ENCODE measurements at places on chromosomes 12 and 14.

DNA sequence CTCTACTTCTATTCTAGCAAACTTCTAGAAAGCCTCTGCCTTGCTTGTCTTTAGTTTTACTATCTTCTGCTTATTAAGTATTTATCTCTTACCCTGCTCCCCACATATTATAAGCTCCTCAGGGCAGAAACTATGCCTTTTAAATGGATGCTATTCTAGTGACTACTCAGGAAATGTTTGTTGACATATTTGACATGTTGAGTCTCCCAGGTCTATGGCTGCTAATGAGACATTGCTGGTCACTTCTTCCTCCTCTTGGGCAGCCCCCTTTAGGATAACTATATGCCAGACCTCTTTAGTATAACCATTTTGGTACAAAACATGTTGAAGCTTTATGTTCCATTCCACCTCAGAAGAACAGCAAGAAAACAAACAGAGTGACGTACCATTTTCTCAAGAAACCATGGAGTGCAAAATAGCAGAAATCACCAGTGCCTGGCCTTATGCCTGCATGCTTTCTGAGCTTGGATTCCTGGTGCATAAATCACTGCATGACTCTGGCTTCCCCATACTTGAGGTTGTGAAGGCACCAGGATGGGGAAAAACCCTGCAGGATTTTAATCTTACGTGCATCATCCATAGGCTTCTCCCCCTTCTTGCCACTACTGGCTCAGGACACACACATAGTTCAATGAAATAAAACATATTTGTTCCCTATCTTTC, 202.6 kb downstream of the TMX1 start:
- no peak for DNase-seq

DNA sequence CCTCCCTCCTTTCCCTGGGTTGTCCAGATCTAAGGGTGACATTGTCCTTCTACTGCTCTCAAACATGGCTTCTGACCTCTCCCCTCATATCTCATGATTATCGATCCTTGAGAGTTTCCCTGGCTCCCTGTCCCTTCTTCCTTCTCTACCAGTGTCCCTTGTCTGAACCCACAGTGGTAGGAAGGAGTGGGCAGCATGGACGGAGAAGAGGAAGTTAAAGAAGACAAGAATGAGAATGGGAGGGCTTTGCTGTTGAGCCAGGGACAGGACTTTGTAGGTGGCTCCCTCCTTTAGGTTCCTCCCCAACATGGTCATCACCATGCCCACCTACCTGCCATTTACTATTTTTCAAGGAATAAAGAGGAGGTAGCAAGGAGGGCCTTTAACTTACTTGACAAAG, 166.7 kb downstream of the TMEM117 start:
- no peak for DNase-seq

GRCh38 chr12:64780531-64781279, 21.5 kb upstream of the GNS start:
- no peak for DNase-seq

- DNase-seq, result no peak
Observed at GRCh38 chr12:12840580-12840899, 27.4 kb downstream of the DDX47 start.

- DNase-seq, result no peak
Observed at GRCh38 chr14:45135156-45135555, 574 bp upstream of the FANCM start.

DNA sequence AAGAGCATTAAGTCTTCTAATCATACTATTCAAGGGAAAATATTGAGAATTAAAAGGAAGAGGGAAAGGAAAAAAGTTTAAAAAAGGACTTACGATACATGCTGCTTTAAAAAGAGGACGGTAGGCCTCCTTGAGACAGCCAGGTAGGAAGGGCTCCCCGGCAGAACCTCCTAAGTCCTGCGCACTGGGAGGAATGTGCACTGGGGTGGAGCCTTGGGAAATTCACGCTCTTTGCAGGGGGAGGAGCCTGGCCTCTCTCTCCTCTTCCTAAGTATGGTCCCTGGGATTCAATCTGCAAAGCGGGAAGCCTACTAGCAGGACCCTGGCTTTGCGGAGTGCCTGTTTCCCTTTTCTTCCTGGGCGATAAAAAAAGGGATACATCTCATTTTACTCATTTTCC, 553.0 kb downstream of the RPS29 start:
- no peak for DNase-seq

DNA sequence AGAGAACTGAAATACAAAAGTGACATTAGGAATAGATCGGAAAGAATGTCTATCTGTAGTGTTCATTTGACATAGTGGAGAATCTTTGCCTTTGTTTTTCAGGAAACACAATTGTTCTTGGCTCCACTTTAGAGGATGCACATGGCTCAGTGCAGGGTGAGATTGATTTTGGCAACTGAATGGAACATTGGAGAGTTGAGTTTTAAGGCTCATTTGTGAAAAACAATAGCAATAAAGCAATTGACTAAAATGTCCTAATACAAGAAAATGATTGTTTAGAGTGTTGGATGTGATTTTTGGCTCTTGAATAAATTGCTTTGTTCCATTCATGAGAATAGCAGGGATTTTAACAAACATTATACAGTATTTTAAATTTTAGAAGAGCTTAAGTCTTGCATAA, 116.4 kb downstream of the SLC38A1 start:
- no peak for DNase-seq

DNA sequence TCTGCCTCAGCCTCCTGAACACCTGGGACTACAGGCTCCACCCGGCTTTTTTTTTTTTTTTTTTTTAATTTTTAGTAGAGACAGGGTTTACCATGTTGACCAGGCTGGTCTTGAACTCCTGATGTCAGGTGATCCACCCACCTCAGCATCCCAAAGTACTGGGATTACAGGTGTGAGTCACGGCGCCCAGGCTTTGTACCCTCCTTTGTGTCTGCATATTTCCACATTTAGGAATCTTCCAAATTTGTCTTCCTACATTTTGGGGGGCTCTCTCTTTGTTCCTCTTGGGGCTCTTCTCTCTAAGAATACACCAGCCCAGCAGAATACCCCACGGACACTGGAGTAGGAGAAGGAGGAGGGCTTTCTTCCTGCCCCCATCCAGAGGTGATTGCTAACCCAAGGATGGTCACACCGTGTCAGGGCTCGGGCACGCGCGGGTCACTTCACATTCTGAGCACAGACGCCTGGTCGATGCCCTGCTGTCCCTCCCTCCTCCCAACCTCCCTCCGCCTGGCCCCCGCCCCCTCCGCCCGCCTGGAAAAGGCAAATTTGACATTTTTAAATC, 2.1 kb upstream of the DNAJC22 start:
- no peak for DNase-seq

- no peak for DNase-seq
Observed at GRCh38 chr12:115597157-115597712, 680.3 kb downstream of the MED13L start.

DNA sequence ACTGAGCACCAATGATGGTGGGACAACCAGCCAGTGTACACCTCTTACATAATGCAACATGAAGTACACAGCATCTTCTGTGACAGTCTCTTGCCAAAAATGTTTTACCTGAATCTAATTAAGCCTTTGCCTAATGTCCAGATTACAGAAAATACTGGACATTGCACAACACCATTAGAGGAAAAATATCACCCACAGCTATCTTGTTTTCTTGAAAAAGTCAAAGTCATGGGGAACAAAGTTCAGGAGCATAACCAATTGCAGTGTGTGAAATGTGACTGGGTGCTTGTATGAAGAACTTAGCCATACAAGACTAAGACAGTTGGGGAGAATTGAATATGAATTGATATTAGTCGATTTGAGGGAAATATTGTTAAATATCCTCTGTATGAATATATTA, 12.1 kb upstream of the ANO6 start:
- DNase-seq, result no peak

- no peak for DNase-seq
Observed at GRCh38 chr12:16385782-16386646, 38.6 kb downstream of the MGST1 start.

- DNase-seq, result no peak
Observed at GRCh38 chr12:41250748-41251147, 62.6 kb downstream of the PDZRN4 start.

- DNase-seq, result no peak
Observed at GRCh38 chr14:64849940-64850339, 29.8 kb downstream of the SPTB start.

DNA sequence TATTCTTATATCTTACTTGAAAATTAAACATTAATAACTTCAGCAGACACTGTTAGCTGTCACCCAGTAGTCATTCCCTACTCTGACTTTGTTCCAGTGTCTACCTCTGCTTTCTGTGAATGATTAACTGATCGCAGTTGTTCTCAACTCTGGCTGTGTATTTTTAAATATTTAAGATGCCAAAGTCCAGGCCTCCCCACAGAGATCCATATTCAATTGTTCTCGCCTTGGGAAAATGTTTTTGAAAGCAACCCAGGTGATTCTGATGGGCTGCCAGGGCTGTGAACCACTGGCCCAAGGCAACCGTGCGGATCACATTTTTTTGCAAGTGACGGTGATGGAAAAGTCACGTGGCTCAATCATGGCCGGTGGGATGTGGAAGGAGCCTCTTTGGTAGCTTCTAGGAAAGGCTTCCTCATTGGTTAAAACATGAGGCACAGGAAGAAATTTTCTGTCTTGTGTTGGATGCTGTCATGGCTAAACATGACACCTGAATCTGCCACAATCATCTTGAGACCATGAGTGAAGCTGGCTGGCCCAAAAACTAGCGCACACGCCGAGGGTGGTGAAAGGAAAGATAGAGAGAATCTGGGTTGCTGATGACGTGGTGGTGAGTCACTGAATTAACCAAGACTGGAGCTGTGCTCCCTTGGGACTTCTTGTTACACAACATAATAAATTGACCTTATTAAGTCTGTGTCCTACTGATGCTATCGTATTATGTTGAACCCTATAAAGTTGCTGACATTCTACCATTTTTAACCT, 37.2 kb downstream of the RDH12 start:
- no peak for DNase-seq

DNA sequence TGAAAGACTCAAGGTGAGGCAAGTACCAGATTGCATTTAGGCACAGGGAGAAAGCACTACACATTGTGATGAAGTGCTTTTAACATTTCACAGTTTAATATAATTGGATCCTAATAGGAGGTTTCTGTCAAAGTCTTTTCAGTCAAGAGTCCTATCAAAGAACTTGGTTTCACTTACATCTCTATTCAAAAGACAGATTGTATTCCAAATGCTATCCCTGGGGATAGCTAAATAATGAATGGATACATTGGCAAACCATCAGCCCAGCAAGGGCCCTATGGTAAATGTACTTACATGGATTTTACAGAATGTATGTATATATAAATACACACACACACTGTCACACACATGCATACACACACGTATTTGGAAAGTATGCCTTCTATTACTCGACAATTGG, 655.5 kb upstream of the FLRT2 start:
- no peak for DNase-seq

DNA sequence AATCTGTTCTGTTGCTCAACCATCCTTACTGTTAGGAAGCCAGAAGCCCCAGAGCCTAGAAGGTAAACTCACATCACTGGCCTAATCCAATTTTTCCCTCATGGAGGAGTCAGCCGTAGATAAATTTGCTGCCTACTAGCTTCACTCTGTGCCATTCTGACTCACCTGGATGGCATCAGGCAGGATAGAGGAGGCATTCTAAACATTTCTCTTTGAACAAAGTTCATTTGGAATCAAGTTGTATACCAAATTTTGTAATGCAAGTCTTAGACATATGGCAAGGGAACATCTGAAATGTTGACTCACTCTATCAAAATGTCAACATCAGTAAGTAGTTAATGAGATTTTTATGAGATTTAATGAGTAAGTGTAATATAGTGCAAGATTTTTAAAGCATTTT, 13.6 kb upstream of the TBC1D30 start:
- no peak for DNase-seq

DNA sequence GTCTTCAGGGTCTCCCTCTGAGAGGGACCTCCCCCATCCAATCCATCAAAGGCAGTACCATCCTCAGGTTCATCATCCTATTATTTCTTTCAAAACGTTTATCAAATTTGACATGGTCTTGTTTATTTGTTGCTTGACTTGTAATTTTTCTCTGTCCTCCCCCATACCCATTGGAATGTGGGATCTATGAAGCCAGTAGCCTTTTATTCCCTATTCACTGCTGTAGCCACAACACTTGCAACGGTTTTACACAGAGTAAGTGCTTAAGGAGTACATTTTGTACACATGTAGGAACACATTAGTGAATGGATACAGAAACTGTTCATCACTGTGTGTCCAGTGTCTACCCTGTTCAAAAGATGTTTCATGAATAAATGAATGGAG, 41.5 kb downstream of the IGF1 start:
- no peak for DNase-seq

- no peak for DNase-seq
Observed at GRCh38 chr12:49811961-49812401, 16.2 kb downstream of the NCKAP5L start.

DNA sequence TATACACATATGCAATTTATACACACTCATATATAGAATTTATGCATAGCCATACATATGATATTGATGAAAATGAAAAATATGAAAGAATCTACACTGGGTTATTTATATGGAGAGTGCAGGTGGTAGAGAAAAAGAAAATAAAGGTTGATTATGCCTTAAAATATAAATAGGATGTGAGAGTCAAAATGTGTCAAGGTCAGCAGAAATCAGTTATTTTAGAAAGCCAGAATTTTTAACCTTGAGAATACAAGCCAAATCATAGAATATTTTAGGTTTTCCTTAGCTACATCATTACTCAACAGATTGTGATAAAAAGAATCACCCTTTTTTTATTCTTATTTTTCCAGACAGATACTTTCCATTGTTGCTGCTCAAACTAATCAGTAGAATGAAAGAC, 146.2 kb downstream of the SLC6A15 start:
- DNase-seq, result no peak

GRCh38 chr12:27345376-27345775, 12.7 kb downstream of the BMAL2 start:
- DNase-seq, result no peak

DNA sequence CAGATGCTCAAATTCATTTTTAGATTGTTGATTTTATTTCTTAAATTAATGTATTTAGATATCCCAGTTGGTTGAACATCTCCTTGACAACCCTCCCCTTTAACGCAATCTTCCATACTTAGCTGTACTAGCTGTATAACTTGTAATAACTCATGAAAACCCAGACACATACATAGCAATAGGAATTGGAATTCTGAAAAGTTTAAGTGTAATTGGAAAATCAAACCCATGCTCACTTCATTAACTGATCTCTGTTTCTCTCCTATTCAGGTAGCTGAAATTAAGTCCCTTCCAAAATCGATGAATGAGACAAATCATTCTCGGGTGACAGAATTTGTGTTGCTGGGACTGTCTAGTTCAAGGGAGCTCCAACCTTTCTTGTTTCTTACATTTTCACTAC, at the start of gene OR4K15:
TSS of gene OR4K15 (plus strand) at position 301 of the 400 bp plus-strand sequence. CDS start at position 301, 0 bp downstream.
- DNase-seq, result no peak
